ENCODE measurements at places on chromosomes 1 and 21.
A peak's percentile ranks its signal among the peaks of the same experiment; 100 is the strongest.

GRCh38 chr1:150974580-150975478 lies at the start of gene CERS2:
Gene CERS2 (minus strand): TSS chr1:150974835. CDS start chr1:150969090, 5,745 bp downstream.
- DNase-seq, result peak; percentile 51

DNA sequence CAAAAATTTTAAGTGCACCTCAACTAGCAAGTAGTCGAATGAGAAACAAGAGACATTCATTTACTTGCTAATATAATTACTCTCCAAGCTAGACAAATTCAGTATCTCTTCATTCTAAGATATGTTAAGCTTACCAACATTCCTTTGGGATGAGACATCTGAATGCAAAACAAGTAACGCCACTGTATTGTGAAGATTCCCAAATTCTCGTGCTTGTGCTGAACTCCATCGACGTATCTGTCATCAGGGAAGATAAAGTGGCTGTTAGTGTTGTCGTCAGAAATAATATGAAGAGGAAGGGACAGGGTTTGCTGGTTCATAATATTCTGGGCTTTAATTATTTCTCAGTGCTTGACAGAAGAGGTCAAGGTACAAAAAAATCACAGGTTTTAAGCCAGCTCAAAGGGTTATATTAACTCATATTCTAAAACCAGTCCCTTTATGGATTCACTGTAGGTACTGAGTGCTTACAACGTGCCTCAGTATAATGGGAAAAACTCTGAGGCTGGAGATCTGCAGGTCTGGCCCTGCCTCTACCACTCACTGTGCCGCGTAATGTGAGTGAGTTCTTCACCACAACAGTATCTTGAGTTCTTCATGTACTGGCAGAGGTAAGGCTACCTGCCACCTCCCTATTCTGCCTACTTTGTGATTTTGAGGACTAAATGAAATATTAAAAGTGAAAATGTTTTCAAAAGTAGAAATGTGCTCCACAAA lies 42.0 kb downstream of the PCSK9 start:
- no peak for DNase-seq

DNA sequence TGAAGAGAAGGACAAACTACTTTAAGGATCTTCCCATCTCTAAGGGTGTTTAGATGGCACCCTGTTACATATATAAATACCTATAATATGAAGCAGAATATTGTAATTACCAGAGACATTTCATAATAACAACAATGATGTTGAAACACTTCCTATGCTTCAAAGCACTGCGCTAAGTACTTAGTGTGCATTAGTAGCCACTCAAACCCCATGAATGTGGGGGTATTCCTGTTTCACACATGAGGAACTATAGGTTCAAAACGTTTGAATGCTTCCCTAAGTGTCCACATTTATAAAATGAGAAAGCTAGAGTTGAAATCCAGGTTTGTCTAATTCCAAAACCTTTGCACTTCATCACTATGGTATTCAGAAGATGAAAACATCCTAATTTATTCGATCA lies 18.5 kb upstream of the OR10J5 start:
- no peak for DNase-seq

GRCh38 chr1:61011561-61012263 lies 70.6 kb upstream of the NFIA start:
- DNase-seq, result no peak

DNA sequence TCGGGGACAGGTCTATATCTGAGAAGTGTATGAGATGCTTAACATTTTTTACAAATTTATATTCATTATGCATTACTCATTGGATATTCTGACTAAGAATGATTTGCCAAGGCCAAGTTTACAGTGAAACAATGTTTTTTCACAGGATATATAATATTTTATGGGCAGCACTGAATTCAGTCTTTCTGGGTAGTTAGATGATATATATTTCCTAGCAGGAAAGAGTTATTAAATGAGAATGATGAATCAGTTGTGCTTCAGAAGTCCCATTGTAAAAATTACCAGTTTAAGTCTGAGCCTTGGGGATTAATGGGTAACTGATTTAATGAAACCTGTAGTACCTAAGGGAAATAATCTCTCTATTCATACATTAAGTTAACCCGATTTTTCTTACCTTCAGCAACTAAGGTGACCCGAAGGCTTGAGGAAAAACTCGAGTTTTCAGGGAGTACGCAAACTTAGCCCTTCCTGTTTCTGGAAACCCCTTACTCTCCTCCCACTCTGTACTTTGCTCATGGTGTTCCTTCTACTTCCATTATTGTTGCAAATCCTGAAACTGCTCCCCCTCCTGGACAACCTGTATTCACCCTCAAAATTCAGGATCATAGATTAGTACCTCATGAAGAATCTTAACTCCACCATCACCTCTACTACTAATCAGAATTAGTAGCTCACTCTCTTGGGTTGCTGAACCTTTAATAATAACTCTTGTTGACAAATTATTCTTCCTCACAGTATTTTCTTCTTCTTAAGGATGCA lies 135.1 kb downstream of the AK5 start:
- DNase-seq, result no peak

GRCh38 chr1:11835441-11836225 lies 11.9 kb downstream of the NPPA start:
- no peak for DNase-seq

DNA sequence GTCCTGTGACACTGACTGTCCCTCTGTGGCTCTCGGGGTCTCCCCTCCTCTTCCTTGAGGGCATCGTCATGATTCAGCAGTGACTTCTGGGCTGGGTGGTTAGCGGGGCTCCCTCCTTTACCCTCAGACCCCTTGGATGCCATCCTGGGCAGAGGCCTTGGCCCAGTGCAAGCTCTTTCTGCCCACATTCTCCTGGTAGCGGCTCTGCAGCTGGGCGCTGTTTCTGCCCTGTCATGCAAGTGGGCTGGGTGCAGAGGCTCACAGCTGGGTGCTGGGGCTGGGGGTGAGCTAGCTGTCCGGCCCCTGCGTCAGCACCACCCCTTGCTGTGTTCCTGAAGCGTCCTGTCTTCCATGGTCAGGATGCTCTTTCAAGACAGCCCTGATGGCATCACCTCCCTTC lies 158.5 kb downstream of the PCBP3 start:
- no peak for DNase-seq

All from stimulated activated CD4-positive, alpha-beta T cell treated with anti-CD3 and anti-CD28 coated beads, Interleukin-12 subunit alpha, Interleukin-12 subunit beta, amount 100 ng/mL, for 24 hours (primary cell).